ENCODE measurements at places on chromosomes 3 and 15.

DNA sequence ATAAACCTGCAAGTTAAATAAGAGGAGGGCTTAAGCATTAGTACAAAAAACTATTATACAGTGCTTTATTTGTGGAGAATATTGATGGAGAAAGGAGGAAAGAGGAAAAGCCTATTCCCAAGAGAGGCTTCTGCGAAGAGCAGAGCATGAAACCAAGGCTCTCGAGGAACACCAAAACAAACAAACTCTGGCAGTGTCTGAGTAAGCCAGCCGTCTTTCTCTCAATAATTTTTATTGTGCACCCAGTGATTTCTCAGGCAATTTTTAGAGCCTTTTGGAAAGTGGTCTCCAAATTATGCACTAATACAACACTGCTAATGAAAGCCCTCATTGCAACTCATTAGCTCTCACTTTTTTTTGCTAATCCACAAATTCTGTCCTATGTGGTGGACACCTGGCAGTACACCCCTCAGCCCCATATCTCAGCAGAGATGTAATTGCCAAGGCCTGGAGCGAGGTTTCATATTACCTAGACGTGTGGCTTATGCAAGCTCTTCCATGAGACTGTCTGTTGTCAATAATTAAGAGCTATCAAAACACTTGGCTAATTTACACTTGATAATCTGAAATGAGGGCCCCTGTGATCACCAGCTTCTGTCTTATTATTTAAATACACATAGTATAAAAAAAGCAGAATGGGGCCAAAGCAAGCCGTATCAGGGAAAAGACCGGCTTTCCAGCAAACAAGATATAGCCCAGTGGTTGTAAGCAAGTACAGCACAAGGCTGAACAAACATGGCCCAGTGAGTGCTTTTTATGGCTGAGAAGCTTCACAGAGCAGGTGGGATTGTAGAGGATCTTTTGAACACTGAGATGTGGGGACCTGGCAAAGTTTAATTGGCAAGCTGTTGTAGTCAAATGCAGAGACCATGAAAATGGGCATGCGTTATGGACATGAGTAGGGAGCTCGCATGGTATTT is 216.9 kb downstream of the ROBO2 start:
- DNase-seq = no peak

- DNase-seq = no peak
These were observed 11.7 kb downstream of the CCR1 start for GRCh38 chr3:46196261-46196957.

GRCh38 chr15:32668942-32669341 is 27.4 kb downstream of the SCG5 start:
- no peak for DNase-seq

GRCh38 chr15:60389261-60390077 is 8.3 kb downstream of the ANXA2 start:
- DNase-seq = no peak

GRCh38 chr3:32968920-32969389 is 17.5 kb downstream of the CCR4 start:
- DNase-seq = no peak

DNA sequence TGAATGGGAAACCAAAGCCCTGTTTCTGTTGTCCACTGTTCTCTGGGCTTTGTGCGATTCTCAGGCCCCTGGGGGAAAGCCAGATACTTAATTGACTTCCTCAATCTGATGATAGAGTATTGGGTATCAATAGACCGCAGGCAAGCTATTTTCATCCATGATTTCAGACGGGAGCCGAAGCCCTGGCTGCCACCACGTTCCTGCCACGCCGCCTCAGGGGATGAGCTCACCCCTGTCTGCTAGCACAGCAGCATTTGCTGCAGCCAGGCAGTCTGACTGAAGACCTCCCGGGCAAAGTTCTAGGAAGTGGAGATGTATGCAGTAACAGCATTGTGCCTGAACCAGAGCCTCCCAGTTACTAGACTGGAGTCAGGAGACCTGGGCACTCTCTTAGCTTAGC is 69.8 kb downstream of the ISG20 start:
- no peak for DNase-seq

DNA sequence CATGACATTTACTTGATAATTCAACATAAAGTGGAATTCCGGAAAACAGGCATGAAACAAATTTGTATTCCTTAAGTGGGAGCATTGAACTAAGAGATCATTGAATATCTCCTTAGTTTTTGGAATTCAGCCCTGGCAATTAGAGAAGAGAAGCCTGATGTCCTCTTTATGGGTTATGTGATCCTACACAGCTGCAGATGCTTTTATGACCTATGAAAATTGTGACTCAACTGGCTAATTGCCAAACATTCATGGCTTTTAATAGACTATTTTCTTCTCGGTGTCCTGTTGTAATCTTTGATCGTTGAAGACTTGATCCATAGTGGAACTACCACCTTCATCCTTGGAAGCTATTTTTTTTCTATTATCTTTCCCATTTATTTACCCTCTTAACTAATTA is 46.1 kb downstream of the AGBL1 start:
- no peak for DNase-seq

- no peak for DNase-seq
These were observed 52.2 kb upstream of the FAM98B start for GRCh38 chr15:38401701-38402100.

DNA sequence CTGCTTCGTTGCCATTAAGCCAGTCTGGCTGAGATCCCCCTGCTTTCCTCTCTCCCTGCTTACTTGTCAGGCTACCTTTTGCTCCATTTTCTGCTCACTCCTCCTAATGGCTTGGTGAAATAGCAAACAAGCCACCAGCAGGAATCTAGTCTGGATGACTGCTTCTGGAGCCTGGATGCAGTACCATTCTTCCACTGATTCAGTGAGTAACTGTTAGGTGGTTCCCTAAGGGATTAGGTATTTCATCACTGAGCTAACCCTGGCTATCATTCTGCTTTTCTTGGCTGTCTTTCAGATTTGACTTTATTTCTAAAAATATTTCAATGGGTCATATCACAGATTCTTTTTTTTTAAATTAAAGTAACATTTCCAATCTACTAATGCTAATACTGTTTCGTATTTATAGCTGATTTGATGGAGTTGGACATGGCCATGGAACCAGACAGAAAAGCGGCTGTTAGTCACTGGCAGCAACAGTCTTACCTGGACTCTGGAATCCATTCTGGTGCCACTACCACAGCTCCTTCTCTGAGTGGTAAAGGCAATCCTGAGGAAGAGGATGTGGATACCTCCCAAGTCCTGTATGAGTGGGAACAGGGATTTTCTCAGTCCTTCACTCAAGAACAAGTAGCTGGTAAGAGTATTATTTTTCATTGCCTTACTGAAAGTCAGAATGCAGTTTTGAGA is 25.0 kb downstream of the CTNNB1 start:
- no peak for DNase-seq

DNA sequence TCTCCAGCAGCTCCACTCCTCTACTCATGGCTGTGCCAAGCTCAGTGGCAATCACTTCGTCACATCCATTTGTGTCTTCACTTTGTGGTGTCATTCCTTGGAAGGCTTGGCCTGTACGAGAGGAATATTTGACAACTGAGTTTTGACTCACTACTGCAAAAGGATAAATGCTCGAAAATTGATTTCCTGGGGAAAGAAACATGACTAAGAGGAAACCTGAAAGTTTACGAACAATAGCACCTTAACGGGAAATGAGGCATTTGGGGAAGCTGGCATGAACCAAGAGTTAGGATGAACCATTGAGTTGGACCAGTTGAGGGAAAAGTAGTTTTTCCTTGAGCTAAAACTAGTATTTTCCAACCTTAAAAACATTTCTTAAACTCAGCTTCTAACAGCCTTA is 74.2 kb upstream of the ABHD17C start:
- DNase-seq = no peak

- no peak for DNase-seq
These were observed 1078.4 kb downstream of the ROBO1 start for GRCh38 chr3:78689378-78689777.

DNA sequence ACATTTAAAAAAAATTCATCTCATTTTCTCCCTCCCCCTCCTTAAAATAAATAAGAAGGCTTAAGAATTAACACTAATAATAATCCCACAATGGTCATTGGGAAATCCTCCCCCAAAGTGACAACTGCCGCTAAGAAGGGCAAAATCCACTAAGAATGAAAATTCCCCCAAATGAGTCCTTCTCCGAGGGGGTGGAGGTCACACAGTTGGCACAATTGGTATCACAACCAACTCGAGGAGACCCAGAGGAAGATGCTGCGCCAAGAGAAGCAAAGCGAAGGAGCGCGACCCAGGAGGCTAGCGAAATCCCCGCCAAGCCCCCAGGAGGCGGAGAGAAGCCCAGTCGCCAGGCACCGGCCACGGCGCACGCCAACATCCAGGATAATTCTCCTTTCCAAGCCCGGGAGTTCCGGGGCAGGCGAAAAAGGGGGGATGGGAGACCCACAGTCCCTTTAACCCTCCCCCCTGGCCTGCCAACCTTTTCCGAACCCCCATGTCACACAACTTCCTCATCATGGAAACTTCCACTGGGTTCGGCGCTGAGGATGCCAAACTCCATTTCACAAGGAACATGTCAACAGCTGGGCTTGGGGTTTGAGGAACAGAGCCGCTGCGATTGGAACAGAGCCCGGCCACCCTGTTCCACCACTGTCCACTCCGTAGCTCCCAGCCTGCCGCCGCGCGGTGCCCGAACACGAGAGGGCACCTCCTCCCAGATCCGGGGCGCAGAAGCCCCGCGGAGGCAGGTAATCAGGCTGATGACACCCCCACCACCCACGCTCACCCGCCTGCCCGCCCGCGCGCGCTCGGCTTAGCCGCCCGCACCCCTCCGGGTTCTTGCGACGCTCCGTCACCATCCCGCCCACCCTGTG is 668 bp downstream of the THRB start:
- DNase-seq = no peak

GRCh38 chr15:70351941-70352774 is 254.4 kb upstream of the TLE3 start:
- DNase-seq = no peak

DNA sequence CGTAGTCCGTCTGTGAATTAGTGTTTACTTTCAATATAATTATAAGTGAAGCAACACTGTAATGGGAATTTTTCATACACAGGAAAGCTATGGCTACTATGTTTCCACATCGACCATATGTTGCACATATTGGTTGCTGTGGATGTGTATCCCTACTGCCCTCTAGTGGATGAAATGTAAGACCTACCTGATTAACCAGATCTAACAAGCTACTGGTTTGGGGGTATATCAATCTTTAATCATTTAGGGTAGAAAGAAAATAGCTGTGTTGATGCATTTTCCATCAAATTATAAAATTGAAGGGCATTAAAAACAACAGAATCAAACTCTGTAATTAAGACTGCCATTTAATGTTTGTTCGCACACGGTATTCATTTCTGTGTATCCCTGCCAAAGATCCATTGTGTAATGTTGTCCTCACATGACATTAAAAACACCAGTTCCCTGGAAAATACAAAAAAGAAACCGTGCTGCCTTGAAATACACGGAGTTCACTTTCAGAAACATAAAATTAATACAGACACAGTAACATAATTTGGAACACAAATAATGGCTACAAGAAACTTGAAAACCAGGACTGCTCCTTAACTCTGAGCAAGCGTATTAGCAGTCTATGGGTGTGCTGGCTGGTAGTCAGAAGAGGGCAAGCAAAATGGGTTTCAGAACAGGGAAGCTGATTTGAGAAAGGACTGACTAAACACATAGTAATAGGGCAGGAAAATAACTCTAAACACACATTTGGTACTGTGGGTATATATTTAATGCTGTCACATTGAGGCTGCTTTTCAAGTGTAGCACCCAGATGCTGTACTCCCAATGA is 125.1 kb downstream of the TIGIT start:
- DNase-seq = no peak

GRCh38 chr3:39408493-39409372 is 2.2 kb downstream of the RPSA start:
- no peak for DNase-seq

- no peak for DNase-seq
These were observed 217.3 kb downstream of the SHQ1 start for GRCh38 chr3:72630969-72631344.

GRCh38 chr3:12454076-12454815 is 30.0 kb upstream of the TSEN2 start:
- DNase-seq = no peak

DNA sequence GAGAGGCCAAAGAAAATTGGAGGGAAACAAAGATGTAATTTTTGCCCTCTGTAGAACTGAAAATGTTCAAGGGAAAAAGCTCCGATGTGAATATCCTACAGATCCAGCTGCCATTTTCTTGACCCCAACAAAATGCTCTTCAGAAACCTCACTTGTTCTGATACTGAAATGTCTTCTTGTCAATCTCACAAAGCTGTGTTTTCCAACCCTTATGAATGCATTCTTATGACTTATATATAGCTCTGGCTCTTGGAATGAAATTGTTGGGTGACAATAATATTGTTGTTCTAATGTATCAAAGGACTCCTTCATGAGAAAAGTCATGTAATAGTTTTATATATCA is 157.1 kb upstream of the TGFBR2 start:
- no peak for DNase-seq

DNA sequence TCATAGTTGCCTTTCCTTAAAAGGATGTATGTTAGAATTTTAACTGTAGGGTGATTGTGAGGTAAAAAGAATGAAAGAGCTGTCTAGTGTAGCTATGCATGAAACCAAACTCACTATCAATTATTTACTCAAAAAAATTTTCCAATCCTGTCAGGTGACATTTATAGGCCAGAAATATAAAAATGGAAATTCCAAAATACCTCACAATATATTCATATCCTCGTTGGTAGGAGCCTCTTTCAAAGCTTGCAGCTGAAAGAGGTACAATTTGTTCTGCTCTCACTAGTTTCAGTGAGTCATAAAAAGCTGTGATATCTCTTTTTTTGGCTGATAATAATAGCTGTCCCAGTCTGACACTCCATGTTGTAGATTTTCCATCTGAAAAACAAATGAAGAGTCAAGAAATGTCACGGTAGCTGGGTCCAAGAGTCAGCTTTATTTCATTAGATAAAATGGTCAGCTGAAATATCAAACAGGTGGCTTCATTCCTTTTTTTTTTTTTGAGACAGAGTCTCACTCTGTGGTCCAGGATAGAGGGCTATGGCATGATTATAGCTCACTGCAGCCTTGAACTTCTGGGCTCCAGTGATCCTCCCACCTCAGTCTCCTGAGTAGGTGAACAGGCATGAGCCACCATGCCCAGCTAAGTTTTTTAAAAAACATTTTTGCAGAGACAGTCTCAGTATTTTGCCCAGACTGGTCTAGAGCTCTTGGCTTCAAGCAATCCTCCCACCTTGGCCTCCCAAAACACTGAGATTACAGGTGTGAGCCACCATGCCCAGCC is 50.8 kb upstream of the XRN1 start:
- no peak for DNase-seq

GRCh38 chr3:186540221-186540834 is 3.9 kb downstream of the CRYGS start:
- no peak for DNase-seq

DNA sequence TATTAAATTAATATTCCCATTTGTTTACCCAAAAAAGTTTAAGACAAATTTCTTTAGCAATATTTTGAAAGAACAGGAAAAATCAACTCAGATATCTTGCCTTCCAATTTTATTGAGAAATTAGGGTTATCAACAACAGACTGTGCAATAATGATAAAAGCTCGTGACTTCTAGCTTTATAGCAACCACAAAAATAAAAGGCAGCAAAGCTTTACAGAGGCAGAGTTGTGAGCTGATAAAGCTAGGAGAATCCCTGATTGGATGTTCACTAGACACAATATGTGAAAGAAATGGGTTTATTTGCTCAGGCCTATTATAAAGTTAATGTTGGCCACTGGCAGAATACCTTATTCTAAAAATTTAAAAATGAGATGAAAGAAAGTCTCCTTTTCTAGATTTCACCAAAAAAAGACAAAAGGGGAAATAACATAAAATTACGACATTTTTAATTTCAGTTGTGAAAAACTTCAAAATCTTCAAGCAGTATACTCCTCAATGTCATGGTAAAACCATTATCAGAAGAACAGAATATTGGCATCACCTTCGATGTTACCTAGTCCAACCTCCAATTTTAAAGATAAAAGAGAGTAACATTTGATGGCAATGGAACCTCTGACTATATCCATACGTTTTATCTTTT is 2.8 kb downstream of the VPS13C start:
- DNase-seq = no peak
